ENCODE measurements at places on chromosomes 7 and 10. TPM values are rescaled to one million over a fixed set of nuclear protein-coding genes. Genes with fewer than 3 reads are reported as not detected.

The ANKRD61 gene
- total RNA-seq = 0.31 TPM

The VAX1 gene
- total RNA-seq = 1.2 TPM

The PKD2L1 gene
- 0.62 TPM for total RNA-seq

The SVIL gene
- 14.5 TPM for total RNA-seq

The NME8 gene
- not detected for total RNA-seq

The C1QL3 gene
- 20.6 TPM for total RNA-seq

The ERVW-1 gene
- total RNA-seq = not detected

The RASSF4 gene
- total RNA-seq = 7.2 TPM

The CTTNBP2 gene
- total RNA-seq = 39.0 TPM

The ASAH2 gene
- total RNA-seq = 1.7 TPM

The ACBD7 gene
- 10.8 TPM for total RNA-seq

The BICC1 gene
- 7.6 TPM for total RNA-seq

The GFRA1 gene
- total RNA-seq = 4.7 TPM
